CD4-positive, alpha-beta T cell treated with Interleukin-12 subunit alpha and Interleukin-12 subunit beta, for 1 hour (primary cell): ENCODE measurements at places on chromosomes 4 and X.

DNA sequence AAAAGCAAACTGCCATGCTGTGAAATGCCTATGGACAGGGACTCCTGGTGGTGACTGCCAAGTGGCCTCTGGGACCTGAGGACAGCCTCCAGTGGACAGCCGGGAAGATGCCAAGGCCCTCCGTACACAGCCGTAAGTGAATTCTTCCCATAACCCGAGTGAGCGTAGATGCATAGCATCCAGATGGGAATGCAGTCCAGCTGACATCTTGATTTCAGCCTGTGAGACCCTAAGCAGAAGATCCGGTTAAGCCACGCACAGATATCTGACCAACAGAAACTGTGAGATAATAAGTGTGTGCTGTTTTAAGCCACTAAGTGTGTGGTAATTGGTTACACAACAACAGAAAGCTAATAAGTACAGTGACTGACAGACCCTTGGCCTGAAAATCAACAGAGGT lies 55.9 kb downstream of the TMEM156 start:
- DNase-seq = no peak

GRCh38 chr4:120691536-120691935 lies 231.0 kb downstream of the PRDM5 start:
- no peak for DNase-seq

GRCh38 chr4:26015133-26015651 lies 101.2 kb downstream of the SMIM20 start:
- DNase-seq = no peak

DNA sequence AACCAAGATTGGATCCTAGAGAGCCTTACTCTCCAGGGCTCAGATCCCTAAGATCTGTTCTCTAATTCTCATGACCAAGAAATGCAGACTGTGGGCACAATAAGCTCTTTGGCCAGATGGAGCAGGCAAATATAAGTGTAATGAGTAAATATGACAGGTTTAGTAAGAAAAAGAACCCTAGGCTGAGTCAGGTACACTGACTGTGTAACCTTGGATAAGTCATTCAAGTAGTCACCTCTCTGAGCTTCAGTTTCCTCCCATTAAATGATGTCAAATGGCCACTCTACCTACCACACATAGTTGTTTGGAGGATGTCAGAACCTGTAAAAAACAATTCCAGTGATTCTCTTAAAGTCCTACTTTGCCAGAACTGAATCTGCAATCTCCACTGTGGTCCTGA lies 8.3 kb upstream of the EDA start:
- no peak for DNase-seq

- no peak for DNase-seq
These were observed 45.4 kb downstream of the APLN start for GRCh38 chrX:129609395-129609794.

- DNase-seq = no peak
These were observed 42.7 kb upstream of the CLNK start for GRCh38 chr4:10727140-10727880.

DNA sequence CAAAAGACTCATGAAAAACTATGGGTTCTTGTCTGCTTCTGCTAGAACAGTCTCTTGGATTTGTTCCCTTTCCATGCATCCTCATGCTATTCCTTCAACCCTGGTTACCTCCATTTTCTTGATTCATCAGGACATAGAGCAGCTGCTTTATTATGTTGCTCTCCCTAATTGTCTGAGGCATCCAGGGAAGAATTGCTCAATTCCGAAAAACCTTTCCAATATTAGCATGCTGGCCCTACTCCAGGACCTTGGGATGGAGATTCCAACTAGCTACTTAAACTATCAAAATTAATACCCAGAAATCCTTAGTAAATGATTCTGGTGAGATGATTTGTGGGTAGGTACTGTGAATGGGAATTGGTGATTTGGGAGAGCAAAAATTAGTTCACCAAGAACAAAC lies 56.6 kb upstream of the FAM47B start:
- no peak for DNase-seq

DNA sequence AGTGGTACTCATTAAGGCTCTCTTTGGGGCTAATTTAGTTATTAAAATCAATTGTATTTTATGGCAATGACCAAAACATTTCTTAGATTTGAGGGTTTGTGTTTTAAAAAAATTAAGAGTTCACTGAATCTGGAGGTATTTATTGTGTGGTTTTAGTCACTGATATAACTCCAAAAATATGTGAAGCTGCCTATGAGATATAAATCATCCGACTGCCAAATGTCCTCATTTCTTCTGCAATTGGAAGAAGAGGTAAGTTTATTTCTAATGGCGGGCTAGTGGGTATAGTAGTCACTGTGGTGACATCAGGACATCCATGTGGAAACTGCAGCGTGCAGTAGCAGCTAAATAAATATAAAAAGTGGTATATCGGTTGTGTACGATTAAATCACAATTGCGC lies 205.5 kb downstream of the MID1 start:
- no peak for DNase-seq

- no peak for DNase-seq
These were observed 35.1 kb upstream of the CYP2U1 start for GRCh38 chr4:107896158-107896645.
